ENCODE measurements at places on chromosomes 2 and 18.

- DNase-seq, result no peak
Measured at GRCh38 chr2:168480356-168480755, 24.3 kb downstream of the CERS6 start.

DNA sequence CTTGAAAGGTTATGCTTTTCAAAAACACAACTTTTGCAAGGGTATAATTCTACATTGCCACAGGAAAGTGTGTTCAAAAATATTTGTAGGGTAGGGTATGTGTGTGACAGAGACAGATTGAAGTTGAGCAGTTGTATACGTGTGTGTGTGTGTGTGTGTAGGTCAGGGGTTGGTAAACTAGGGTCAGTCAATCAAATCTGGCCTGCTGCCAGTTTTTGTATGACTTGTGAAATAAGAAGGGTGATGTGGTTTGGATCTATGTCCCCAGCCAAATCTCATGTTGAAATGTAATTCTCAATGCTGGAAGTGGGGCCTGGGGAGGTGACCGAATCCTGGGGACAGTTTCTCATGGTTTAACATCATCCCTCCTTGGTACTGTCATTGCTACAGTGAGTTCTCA, 148.2 kb downstream of the CERS6 start:
- no peak for DNase-seq

- no peak for DNase-seq
Measured at GRCh38 chr2:217049422-217049821, 189.6 kb upstream of the TNP1 start.

DNA sequence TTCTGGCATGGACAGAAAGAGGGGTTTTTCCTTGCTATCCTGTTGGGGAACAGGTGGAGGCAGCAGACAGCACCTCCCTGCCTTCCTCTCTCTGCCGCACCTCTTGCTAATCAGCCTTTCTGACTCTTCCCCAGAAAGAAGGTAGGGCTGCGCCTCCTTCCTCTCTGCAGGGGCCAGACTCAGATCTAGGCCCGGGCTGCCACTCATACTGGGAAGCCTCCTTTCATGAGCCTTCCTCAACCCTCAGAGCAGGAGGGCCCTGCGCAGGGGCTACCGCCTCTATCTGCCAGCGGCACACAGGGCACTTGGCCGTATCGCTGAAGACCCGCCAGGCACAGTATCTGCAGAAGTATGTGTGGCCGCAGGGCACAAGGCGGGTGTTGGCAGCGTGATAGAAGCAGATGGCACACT, 7.1 kb downstream of the NEURL3 start:
- no peak for DNase-seq

DNA sequence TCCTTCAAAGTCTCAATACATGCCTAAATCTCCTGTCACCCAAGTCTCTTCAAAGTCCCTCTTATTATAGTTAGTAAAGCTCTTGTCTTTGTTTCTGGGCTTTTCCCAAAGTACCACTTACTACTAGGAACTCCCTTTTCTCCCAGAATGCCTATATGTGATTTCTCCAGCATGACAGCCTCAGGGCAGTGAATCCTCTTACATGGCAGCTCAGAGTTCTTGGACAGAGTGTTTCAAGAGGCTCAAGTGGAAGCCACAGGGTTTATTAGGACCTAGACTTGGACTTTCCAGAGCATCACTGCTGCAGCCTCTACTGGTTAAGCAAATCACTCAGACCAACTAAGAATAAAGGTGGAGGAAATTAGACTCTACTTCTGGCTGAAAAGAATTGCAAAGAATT, 98.9 kb downstream of the CSRNP3 start:
- DNase-seq, result no peak

DNA sequence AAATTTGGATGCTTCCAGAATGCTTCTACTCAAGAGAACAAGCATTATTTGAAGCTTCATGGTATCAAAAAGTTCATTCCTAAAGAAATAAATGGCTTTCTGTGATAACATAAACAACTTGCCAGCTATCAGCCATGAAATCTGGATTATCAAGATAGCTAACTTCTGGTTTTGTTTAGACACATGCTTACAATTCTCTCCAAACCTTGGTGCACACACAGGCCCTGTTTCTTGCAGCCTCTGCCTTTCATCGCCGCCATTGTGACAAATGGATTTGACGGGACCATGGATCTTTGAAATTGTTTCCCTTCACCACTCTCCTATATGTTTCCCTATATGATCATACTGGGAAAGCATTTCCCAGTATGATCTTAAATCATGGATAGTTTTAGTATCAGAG, 47.9 kb upstream of the CABLES1 start:
- no peak for DNase-seq

- DNase-seq, result peak; percentile 63
Measured at GRCh38 chr18:34643989-34644388, 66.1 kb upstream of the DTNA start.

DNA sequence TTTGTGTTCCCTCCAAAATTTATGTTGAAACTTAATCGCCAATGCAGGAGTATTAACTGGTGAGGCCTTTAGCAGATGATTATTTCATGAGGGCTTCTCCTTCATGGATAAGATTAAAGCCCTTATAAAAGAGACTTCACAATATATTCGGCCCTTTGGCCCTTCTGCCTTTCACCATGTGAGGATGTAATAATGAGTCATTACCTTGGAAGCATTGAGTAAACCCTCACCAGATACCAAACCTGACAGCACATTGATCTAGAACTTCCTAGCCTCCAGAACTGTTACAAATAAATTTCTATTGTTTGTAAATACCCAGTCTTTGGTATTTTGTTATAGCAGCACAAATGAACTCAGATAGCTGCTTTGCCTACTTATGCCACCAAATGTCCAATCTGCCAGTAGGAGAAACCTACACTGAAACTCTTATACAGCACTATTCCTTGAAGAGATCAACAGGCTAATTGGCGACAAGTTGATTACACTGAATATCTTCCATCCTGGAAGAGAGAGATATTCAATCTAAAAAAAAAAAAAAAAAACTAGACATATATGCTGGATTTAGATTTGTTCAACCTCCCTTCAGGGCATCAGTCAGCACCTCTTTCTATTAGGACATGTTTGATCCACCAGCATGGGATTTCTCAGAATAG, 125.9 kb upstream of the COL5A2 start:
- peak; percentile 60 for DNase-seq

DNA sequence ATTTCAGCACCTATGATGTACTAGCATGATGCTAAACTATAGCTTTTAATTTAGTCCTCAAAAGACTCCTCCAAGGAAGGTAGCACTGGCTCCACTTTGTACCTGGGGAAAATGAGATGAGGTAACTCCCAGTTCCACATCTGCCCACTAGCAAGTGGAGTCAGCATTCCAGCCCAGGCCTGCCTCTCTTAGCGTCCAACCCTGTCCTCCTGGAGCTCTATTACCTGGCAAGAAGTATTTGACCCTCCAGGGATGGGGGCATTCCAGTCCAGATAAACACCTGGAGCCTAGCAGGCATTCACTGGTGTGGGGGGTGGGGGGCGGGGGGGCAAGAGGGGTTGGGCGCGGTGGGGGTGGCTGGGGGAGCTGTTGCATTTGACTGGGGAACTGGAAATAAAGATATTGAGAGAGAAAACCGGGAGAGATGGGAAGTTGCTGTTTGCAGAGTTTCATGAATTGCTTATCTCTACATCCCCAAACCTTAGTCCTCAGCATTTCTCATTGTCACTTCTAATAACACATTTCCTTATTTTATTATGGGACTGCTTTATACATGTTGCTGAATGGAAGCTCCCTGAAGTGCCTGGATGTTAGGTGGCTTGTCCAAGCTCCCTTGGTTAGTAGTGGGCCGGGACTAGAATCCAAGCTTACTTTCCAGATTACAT, 22.0 kb upstream of the FZD5 start:
- DNase-seq, result no peak

- peak; percentile 38 for DNase-seq
Measured at GRCh38 chr2:199462956-199463692, 5.4 kb upstream of the SATB2 start.

- no peak for DNase-seq
Measured at GRCh38 chr2:128271911-128272600, 46.6 kb downstream of the HS6ST1 start.

DNA sequence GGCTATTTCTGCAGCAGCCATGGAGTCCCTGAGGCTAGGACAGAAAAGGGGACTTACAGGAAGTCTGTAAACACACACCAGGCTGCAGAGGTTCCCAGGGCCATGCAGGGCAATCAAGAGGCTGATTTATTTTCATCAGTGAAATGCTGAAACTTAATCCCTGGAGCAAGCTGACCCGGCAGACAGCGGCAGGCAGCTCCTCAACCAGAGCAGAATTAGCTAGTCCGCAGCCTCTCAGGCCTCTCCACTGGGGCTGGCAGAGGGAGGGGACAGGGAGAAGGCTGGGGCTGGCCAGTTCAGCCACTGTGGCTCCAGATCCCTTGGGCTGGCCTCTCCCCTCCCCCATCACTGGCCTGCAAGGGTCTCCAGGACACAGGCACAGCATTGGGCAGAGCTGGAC, 136.3 kb downstream of the TNS1 start:
- no peak for DNase-seq

- DNase-seq, result no peak
Measured at GRCh38 chr18:59479776-59480175, 120.7 kb upstream of the LMAN1 start.

- no peak for DNase-seq
Measured at GRCh38 chr18:35707247-35707646, 125.7 kb downstream of the GALNT1 start.

- no peak for DNase-seq
Measured at GRCh38 chr2:124145982-124146381, 120.9 kb downstream of the CNTNAP5 start.

GRCh38 chr2:70557171-70557838, 3.7 kb upstream of the TGFA start:
- no peak for DNase-seq

GRCh38 chr18:12006488-12006840, 25.2 kb downstream of the IMPA2 start:
- DNase-seq, result no peak

DNA sequence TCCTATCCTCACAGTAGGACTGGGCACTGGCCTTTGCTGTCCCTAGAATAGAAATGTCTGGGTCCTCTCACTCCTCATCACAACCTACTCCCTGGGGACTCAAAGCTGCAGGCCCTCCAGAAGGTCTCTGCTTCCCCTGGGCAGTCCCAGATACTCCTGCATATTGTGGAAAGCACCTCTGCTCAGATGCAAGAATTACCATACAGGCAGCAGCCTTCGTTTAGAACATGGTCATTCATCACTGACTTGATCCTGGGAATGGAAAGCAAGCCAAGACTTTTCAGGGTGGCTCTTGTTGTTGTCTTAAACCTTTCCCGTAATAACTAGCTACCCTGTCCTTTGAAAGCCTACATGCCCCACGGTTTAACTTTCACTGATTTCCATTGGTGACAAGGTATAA, 53.1 kb upstream of the NPAS2 start:
- no peak for DNase-seq

DNA sequence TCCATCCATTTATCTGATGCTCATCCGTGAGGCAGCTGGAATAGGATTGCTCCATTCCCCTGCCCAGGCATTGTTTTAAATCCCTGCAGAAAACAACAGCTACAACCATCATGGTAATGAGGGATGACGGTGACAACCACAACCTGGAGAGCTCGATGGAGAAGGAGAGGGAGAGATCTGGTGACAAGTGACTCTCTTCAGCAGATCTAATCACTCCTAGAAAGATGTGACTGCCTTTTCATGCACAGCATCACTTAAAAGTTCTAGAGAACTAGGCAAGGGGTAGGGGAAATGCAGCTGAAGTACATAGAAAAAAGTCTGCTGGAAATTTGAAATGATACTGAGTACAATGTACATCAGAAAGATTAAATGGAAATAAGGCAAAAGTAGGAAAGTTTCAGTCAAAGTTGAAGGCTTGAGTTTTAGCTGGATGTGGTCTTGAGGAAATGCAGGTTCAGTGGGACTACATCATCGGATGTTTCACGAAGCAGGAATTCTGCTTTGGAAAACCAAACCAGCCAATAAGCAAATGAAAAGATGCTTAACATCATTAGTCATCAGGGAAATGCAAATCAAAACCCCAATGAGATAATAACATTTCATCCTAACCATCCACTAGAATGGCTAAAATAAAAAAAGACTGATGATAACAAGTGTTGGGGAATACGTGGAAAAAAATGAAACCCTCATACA, 6.8 kb upstream of the ARHGAP25 start:
- DNase-seq, result no peak

DNA sequence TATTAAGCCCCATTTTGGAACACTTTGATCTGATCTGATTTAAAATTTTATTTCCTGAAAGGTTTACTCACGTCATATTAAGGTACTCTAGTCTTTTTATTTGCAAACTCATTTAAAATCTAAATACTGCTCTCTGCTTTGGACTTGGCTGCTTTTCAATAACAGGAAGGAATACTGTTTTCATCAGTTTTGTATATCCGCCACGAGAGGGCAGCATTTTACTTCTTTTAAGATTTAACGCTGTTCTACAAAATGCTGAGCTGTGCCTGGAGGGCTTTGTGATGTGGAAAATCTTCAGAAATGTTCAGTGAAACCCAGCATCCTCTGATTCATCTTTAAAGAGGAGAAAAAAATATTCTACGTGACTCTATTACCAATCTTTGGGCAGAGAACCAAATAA, 37.5 kb upstream of the SLC38A11 start:
- DNase-seq, result peak; percentile 91

GRCh38 chr2:186887107-186888090, 38.4 kb upstream of the ZSWIM2 start:
- peak; percentile 71 for DNase-seq

GRCh38 chr2:2902547-2903281, 474.9 kb downstream of the EIPR1 start:
- no peak for DNase-seq

GRCh38 chr2:45786030-45786835, 134.8 kb downstream of the PRKCE start:
- no peak for DNase-seq

- no peak for DNase-seq
Measured at GRCh38 chr2:240191001-240191400, 50.5 kb upstream of the OTOS start.

- DNase-seq, result no peak
Measured at GRCh38 chr2:128690869-128691268, 372.2 kb upstream of the HS6ST1 start.

- no peak for DNase-seq
Measured at GRCh38 chr2:136844546-136844945, 79.2 kb downstream of the THSD7B start.

DNA sequence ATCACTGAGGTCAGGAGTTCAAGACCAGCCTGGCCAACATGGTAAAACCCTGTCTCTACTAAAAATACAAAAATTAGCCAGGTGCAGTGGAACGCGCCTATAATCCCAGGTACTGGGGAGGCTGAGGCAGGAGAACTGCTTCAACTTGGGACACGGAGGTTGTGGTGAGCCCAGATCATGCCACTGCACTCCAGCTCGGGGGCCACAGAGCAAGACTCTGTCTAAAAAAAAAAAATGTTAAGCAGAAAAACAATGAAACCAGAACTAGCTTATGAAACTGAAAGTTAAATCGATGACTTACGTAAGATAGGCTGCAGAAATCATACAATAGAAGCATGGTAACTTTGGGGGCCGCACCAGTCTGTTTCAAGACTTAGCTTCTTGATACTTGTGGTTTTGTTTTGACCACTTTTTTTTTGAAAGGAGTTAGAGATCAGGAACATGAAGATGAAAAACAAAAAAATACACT, 6.2 kb upstream of the GPR155 start:
- peak; percentile 6 for DNase-seq

All from choroid plexus epithelial cell (primary cell).